ENCODE measurements at places on chromosomes 11 and 22. TPM values are rescaled to one million over a fixed set of nuclear protein-coding genes. Genes with fewer than 3 reads are reported as not detected.
A peak's percentile ranks its signal among the peaks of the same experiment; 100 is the strongest.

The RASD2 gene
- 5.3 TPM for total RNA-seq

DNA sequence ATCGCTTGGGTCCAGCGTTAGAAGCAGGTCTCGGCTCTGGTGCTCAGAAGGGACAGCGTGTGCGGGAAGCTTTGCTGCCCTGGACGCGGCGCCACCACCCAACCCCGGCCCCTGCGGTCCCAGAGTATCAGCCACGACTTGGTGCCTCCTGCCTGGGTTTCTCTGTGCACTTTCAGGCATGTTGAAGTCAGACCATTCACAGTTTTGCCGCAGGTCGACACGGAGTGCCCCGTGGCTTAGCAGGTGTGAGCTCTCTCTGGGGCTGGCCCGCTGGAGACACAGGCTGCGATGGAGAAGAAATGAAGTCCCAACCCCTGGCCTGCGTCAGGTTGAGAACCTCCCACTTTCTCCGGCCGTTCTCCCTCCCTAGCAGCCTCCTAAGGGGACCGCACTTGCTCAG is 494.5 kb downstream of the BRD1 start:
- H3K4me3 ChIP-seq: no peak overlapping the region
- DNase-seq: no peak
- H3K27ac ChIP-seq: no peak overlapping the region
- H3K4me1 ChIP-seq: no peaks in the 10 kb centered on the region
- no peaks in the 10 kb centered on the region for H3K27me3 ChIP-seq

GRCh38 chr22:28043266-28043665 is 124.2 kb upstream of the PITPNB start:
- H3K4me1 ChIP-seq: no peaks in the 10 kb centered on the region
- H3K27me3 ChIP-seq: no peaks in the 10 kb centered on the region
- H3K36me3 ChIP-seq: no peaks in the 10 kb centered on the region
- no peak for DNase-seq

The CARD18 gene
- total RNA-seq: not detected

The FOLH1 gene
- 0.51 TPM for total RNA-seq

The CHEK2 gene
- 7.8 TPM for total RNA-seq

GRCh38 chr22:25447686-25448434 is 116.6 kb upstream of the GRK3 start:
- peaks cover 29% of the 10 kb centered on the region for H3K4me1 ChIP-seq
- no peaks in the 10 kb centered on the region for H3K27me3 ChIP-seq
- H3K36me3 ChIP-seq: no peaks in the 10 kb centered on the region
- peak; percentile 89 for DNase-seq
